ENCODE measurements at places on chromosomes 2 and 18.
A peak's percentile ranks its signal among the peaks of the same experiment; 100 is the strongest.

GRCh38 chr2:67502346-67503065, 105.4 kb downstream of the ETAA1 start:
- no peak for DNase-seq

GRCh38 chr2:165766326-165766927, 27.6 kb downstream of the GALNT3 start:
- no peak for DNase-seq

- no peak for DNase-seq
These were observed 282.3 kb downstream of the EIPR1 start for GRCh38 chr2:3094999-3095958.

DNA sequence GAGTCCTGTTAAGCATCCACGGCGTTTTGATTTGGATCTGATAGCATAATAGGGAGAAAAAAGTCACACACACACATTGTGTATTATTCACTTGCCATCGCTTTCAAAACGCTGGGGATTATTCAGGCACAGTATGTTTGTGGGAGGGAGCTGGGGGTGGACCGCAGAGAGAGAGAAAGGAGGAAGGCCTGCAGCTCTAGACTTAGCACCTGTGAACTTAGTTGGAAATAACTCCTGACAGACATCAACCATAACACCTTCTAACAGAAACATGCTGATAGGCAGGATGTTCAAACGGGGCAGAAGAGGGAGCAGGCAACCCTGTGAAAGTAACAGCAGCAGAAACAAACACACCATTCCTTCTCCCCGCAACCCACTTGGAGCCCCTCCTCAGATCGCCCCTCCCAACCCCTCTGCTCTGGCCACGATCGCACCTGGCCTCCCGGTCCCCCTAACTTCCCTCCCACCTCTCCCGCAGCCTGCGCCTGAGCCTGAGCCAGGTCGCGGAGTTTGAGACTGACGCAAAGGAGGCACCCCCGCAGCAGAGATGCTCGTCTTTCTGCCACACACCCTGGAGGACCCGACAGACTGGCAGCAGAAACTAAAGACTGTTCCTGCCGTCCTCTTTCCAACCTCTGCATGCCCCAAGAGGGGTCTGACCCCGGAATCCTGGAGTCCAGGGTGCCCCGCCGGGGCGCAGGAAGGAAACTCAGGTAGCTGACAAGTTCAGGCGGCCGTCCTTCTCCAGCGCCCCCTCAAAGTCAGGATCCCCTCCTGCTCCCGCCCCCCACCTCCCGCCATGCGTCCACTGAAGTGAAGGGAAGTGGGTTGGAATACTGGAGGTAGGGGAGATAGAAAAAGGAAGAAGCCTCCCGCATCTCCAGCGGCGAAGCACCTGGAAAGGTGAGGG, 738 bp downstream of the CHST9 start:
- DNase-seq: no peak

GRCh38 chr18:50286391-50287027, 983 bp downstream of the CXXC1 start:
- no peak for DNase-seq

- DNase-seq: no peak
These were observed 157.2 kb upstream of the CAPN13 start for GRCh38 chr2:30964334-30965005.

- DNase-seq: no peak
These were observed 78.5 kb upstream of the PTPRM start for GRCh38 chr18:7488571-7488970.

- DNase-seq: no peak
These were observed 21.2 kb downstream of the ANKRD12 start for GRCh38 chr18:9157806-9158205.

DNA sequence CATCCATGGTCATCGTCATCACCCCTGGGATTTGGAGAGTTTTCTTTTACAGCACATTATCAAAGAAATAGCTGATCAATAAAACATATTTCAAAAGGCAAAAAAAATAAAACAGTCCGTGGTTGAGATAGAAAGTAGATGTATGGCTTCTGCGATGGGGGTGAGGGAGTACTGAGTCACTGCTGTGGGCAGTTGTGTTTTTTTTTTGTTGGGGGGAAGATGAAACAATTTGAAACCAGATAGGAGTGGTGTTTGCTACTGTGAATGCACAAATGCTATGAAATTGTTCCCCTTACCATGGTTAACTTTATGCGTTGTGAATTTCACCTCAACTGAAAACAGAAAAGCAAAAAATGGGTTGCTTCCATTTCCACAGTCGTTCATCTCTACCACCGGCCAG, 11.9 kb upstream of the SALL3 start:
- DNase-seq: no peak

GRCh38 chr2:9240745-9241144, 34.1 kb downstream of the ASAP2 start:
- DNase-seq: no peak

DNA sequence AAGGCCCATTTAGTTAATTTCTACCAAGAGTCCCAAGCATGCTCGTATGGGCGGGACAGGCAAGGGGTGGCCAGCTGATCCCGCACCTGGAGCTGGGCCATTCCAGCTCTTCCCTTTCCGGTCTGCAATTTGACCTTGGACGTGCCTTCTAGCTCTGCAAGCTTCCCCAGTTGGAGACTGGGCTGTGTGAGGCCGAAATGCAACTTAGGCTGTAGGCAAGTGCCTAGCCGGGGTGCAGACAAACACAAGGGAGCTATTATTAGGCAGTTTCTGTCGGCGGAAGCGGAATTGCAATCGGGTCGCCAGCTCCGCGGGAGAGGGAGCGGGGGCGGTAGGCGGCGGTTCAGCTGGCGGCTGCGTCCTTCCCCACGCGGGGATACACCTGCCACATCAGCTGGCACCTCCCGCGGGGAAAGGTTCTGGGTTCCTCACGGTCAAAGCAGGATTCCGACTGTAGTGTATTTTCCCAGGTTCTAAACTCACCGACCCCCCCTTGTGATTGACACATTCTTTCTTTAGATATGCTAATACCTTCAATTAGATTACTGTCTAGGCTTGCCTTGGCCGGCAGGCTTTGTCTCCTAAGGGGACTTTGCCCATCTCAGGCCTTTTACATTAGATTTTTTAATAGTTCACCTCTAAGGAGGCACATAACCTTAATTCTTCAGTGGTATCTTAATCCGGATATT, 17.1 kb upstream of the ZNF532 start:
- no peak for DNase-seq

DNA sequence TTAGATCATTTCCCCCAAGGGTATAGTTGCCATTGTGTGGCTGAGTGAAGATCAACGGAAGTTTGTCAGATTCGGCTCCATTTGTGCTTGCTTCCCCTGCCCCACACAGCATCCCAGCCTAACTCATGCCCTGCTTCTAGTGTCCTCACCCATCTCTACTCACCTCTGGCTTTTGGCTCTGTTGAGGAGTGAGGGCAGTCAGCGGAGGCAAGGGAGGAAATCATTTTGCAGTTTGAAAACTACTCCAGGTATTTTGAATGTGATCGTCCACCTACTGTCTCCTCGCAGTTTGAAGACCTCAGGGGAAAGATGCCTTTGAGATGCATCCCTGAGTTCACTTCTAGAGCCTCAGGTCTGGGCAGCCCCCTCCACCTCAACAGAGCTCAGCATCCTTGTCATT, 116.3 kb downstream of the FEZ2 start:
- no peak for DNase-seq

DNA sequence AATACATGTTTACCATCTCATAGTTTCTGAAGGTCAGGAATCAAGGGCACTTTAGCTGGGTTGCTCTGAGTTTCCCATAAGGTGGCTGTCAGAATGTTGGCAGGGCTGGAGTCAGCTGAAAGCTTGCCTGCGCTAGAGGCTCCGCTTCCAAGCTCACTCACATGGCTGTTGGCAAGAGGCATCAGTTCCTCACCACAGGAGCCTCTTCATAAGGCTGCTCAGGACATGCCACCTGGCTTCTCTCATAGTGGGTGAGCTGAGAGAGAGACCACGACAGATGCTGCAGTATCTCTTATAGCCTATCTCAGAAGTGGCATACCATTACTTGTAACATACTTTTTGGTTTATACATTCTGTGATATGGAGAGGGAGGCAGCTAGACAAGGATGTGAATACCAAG, 7.2 kb downstream of the HADHB start:
- no peak for DNase-seq

GRCh38 chr2:218091746-218092145, 22.7 kb downstream of the RUFY4 start:
- no peak for DNase-seq

DNA sequence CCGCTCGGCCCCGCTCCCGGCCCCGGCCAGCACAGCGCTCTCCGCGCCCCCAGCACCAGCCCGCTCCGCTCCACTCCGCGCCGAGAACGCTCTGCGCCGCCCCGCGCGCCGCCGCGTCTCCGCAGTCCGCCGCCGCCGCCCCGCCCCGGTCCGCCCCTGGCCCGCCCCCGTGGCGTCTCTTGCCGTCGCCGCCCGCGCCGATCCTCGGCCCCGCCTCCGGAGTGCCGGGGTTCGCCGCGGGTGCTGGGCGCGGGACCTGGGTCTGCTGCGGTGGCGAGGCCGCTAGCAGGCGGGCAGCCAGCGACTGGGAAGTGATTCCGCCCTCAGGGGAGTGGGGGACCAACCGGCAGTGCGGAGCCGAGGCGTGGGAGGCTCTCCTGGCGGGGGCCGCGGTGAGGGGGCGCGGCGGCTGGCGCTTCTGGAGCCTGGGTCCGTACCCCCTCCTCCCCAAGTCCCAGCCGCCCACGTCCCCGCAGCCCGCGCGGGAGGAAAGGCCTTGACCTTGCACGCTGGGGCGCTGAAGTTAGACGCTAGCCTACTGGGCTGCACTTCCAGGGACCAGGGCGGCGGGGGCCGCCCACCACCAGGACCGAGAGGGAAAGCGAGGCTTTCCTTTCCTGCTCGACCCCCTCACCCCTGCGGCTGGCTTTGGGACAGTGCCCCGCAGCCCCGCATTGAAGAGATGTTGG, at the start of gene HS6ST1:
HS6ST1 (minus strand) TSS at position 93 of the 689 bp plus-strand sequence. CDS start 305 bp downstream, outside the sequence.
- peak; percentile 52 for DNase-seq

DNA sequence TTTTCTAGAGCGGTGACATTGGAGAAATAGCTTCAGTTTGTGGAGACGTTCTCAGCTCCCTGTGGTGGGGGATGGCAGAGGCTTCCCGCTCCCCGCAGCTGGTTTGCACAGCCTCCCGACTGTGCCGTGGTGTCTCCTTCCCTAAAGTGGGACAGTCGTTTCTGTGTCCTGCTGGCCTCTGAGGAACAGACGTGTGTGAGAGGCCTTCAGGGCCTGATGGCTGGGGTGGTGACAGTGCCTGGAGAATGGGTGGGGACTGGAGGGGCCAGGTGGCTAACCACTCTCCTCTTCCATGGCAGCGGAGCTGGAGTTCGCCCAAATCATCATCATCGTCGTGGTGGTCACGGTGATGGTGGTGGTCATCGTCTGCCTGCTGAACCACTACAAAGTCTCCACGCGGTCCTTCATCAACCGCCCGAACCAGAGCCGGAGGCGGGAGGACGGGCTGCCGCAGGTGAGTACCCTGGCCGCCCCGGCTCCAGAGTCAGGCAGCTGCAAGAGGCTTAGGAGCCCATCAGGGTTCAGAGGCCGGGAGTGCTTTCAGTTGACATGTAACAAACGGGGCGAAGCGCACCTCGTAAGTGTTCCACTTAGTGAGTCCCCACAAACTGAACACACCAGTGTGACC, 105.4 kb downstream of the FAM210A start:
- DNase-seq: no peak

DNA sequence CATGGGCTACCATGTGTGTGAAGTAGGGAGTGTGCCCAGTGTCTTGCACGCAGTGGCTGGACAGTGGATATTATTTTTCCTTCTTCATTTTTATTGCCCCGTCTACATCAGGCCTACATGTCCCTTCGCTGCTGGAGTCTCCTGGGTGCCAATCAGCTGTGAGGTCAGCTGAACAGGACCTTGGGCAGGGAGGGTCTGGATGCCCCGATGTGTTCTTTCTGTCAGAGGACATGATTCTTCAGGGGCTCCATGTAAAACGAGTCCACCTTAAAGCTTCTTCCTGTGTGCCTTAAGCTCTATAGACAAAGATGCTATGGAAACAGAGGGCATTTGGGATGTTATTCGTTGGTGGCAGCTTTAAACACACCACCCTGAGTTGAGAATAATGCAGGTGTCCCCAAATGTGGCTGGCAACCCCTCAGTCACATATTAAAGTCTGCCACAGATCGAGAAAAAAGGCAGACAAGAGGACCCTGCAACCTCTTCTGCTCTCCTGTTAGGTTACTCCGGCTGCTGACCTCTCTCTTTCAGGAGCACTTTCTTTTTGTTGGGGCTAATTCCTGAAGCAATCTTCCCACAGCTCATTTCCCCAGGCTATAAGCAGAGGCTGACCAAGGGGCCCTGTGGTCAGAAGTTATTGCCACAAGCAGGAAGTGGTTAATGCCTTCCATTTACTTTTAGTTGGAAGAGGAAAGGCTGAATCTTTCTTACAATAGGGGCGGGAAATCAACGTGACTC, 20.0 kb downstream of the GREB1 start:
- DNase-seq: no peak

DNA sequence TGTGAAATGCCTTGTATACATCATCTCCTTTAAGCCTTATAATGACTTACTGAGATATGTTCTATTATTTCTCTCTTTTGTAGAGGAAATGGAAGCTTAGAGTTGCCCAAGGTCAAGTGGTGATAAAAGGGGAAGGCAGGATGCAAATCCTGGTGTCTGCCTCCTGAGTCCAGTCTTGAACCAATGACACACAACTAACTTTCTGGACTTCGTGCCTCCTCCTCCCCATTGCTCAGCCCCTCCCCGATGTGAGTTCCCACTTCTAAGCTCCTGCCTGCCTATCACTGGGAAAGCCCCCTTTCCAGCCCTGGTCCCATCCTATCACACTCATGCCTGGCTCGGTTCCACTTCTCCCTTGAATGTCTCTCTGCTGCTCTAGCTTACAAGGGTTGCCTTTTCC, 6.9 kb upstream of the CTIF start:
- no peak for DNase-seq

DNA sequence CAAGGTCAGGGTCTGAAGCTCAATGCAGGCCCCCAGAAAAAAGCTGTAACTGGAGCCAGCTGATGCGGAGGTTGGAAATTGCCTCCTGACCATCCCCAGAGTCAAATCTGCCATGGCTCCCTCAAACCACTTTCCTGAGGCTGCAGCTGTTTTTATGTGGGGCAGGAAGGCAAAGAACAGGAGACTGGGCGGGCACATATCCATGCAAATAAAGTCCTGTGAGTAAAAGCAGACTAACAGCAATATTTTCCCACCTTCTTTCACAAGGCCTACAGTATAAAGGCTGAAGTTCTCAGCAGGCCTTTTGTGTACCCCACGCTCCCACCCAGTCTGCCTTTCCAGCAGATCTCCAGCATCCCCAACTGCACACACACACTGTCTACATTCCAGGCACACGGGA, 47.1 kb downstream of the CYP1B1 start:
- no peak for DNase-seq

DNA sequence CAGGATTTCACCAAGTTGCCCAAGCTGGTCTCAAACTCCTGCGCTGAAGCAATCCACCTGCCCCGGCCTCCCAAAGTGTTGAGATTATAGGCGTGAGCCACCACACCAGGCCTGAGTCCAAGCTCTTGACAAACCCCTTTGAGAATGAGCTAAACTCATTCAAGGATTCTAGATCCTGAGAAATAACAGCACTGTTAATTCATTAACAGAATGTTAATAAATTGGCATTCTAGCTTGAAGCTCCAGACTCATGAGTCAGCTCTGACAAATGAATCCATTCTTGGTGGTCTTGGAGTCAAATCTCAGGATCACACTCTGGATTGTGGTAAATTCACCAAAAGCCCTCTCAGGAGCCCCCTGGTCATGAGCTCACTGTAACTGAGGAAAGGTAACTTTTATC, 1.8 kb downstream of the NARS1 start:
- no peak for DNase-seq

Data from HS-27A (cell line).